ENCODE measurements at places on chromosomes 2 and 18.

DNA sequence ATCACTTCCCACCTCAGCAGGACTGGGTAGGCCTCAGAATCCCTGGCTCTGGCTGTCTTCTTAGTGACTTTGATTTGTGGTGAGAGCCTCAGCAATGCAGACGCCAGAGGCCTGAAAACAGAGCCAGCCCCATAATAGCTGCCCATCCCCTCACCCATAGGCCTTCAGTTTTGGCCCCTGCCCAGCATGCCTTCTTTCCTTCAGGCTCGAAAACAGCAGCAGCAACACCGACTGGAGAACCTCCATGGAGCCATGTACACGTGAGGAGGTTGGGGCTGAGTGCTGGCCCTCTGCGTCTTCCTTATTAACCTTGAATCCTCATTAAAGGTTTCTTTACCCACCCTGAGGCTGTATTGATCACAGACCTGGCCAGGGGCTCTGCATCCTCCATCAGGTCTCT lies 1.7 kb downstream of the RNF181 start:
- DNase-seq = no peak

- no peak for DNase-seq
Measured at GRCh38 chr2:69811018-69811417, 18.4 kb upstream of the GMCL1 start.

- no peak for DNase-seq
Measured at GRCh38 chr2:203612246-203612645, 77.1 kb upstream of the RAPH1 start.

GRCh38 chr2:113185664-113186432 lies 12.1 kb downstream of the PSD4 start:
- no peak for DNase-seq

GRCh38 chr2:79820281-79820680 lies 307.4 kb downstream of the CTNNA2 start:
- no peak for DNase-seq

- peak; percentile 7 for DNase-seq
Measured at GRCh38 chr18:26813043-26813442, 52.5 kb downstream of the AQP4 start.

GRCh38 chr2:34096562-34097171 lies 497.6 kb upstream of the FAM98A start:
- peak; percentile 66 for DNase-seq

GRCh38 chr2:46769809-46770208 lies 145.8 kb downstream of the MCFD2 start:
- no peak for DNase-seq

DNA sequence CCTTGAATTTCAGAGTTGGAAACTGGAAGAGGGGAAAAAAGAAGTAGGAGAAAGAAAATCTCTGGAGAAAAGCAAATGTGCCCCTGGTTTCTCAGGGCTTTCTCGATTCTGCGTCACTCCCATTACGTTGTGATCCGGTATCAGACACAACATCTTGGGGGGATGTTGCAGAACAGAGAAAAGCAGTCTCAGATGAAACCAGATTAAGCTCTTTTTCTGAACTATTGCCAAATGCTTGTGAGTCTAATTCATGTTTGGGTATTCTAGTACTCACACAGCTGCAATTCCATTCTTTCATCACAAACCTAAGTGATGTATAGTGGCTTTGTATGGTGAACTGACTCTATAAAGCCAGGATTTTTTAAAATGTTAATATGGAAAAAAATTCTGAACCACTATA lies 233.2 kb downstream of the TCF4 start:
- peak; percentile 15 for DNase-seq

GRCh38 chr18:76619261-76619620 lies 124.2 kb upstream of the ZNF516 start:
- no peak for DNase-seq

DNA sequence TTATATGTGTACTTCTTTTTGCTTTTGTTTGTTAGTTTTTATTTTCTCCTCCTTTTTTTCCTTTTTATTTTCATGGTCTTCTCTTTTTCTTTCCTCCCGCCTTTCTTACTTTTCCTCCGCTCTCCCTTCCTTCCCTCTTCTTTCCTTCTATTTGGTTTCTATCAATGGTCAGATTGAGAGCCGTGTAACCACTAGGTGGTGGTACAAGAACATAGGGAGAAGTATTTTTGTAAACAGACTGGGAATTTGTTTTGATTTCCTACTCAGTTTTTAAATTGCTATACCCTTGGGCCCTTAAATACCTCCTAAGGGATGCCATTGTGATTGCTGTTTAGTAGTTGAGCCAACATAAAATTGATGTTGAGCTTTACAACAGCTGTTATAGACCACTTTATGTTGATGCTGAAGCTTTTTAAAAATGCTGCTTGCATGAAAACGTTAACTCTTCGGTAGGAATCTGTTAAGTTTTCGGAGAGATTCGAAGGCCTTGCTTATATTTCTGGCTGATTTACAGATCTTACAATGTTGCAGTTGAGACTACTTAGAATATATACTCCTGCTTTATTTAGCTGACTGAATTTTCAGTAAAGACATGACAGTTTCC lies 124.2 kb downstream of the UBE2E3 start:
- peak; percentile 73 for DNase-seq

- DNase-seq = peak; percentile 36
Measured at GRCh38 chr2:156512451-156512850, 76.3 kb downstream of the GPD2 start.

DNA sequence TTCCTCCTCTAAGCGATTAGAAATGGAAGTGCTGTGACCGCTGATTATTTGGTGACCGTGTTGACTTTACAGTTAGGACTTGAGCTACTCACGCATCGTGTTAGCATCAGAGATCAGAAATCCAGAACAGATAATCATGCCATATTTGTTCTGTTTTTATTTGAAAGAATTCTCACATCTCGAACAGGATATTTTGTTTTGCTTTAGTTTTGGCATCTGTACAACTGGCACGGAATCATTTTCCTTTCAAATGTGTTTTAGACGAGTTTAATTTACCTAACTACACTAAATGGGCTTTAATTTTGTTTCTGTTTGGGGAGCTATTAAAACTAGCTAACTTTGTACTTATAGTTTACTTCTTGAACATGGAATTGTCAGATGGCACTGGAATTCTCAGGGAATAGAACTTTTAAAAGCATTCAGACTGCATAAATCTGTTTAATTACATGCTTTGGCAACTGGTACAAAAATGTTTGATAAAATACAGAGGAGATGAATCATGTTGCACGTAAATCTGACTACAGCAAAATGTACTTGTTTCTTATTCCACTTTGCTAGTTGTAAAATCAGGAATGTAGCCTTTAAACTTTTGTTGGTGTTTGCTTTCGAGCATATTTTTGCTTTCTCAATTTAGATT lies 1.4 kb downstream of the ITPRID2 start:
- DNase-seq = peak; percentile 35

DNA sequence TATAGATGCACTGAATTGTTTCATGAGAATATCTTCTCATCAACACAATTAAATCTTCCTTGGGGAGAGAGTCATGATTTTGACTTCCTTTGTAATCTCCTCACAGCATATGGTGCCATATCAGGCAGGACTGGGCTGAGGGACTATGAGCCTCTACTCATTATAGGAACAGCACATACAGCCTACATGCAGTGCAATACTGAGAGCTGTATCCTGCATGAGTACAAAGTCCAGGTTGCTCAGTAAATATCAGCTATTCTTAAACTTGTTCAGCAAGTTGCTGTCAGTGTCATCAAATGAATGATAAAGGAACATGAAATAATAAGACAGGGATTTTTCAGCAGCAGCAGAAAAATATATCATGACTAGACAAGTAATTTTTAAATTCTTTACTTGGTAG lies 10.8 kb downstream of the DLGAP1 start:
- DNase-seq = no peak

DNA sequence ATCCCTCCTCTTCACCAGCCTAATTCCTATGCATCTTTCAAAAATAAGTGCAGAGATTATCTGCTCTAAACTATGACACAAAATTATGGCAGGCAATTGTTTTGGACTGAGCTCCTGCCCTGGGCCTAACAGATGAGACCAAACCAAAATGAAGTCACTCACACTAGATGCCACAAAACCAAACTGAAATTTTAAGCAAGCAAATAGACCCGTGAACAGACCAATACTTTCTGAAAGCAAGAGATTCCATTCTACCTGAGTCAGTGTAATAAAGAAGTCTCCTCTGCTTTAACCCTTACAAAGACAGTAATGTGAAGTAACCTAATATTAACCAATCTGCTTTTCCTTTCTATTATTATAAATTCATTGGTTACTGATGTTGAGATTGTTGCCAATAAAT lies 84.3 kb downstream of the RIT2 start:
- DNase-seq = no peak

DNA sequence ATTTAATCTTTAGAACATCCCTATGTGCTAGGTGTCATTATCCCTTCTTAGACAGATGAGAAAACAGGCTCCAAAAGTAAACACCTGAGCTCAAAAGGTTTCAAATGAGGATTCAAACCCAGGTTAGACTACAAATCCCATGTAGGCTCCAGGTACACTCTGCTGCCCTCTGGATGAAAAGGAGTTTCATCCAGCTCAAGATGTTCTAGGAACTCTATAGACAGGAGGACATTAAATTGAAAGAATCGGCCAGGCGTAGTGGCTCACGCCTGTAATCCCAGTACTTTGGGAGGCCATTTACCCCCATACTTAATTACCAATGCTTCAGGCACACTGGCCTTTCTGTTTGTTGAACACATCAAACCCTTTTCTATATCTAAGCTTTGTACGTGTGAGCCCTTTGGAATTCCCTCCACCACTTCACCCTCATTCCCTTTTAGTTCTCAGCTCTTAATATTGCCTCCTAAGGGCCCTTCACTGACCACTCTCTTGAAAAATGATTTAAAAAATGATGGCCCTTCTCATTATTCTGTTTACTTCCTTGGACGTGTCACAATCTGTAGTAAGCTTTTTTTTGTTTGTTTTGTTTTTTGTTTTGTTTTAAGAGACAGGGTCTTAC lies 10.7 kb downstream of the SLC25A12 start:
- DNase-seq = no peak

DNA sequence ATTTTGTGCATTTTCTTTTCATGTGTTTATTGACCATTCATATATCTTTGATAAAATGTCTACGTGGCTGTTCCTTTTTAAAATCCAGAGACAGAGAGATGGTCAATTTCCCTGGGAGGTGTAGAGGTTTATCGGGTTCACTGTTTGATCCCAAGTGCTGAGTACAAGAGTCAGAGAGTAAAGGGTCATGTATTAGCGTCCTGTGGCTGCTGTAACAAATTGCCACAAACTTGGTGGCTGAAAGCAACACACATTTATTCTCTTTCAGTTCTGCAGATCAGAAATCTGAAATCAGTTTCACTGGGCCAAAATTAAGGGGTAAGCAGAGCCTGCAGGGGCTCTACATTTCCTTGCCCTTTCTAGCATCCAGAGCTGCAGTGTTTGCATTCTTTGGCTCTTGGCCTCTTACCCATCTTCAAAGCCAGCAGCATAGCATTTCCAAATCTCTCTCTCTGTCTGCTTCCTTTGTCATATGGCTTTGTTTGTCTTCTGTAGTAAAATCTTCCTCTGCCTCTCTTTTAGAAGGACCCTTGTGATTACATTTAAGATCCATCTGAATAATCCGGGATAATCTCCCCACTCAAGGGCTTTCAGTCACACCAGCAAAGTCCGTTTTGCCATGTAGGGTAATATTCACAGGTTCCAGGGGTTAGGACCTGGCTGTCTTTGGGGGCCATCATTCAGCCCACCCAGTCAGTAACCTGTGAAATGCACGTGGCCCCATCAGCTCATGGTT lies 49.9 kb downstream of the TMEM17 start:
- no peak for DNase-seq

DNA sequence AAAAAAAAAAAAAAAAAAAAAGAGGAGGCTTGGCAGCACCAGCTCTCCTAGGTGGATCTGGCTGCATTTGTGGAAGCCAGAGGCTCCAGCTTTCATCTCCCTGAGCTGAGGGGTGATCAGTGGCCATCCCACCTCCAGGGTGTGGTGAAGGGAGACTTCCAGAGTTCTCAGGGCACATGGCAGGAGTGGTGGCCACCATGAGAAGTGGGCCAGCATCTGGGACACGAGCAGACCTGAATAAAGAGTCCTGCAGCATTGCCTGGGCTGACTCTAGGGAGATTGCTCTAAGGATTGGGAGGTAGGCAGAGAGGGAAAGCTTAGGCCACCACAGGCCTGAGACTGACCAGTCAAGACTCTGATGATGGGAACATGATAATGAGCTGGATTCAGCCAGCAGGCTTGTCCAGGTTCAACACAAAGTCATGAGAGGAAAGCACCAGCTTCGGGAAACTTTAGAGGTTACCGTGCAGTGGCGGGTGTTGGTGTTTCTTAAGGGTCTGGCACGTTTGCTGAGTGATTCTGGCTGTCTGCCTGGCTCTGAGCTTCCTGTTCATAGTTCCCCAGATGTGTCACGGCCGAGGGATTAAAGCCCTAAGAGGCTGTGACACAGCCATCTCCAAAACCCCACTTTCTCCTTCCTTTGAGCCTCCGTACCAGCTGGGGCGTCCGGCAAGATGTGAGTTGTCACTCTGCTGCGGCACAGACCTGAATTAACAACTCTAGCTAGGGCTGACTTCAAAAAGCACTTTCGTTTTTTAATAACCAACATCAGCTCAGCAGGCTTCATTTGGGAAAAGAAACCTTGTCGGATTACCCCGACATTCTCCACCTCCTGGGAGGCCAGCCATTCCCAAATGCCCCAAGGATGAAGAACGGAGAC lies 38.3 kb upstream of the IL1R1 start:
- DNase-seq = peak; percentile 92

- DNase-seq = peak; percentile 60
Measured at GRCh38 chr2:240224676-240225075, 84.2 kb upstream of the OTOS start.

GRCh38 chr2:28613633-28614501 lies 118.0 kb downstream of the PLB1 start:
- peak; percentile 32 for DNase-seq

- no peak for DNase-seq
Measured at GRCh38 chr2:154849482-154849881, 151.0 kb downstream of the KCNJ3 start.

- DNase-seq = no peak
Measured at GRCh38 chr18:21284540-21284939, 42.5 kb downstream of the GREB1L start.

DNA sequence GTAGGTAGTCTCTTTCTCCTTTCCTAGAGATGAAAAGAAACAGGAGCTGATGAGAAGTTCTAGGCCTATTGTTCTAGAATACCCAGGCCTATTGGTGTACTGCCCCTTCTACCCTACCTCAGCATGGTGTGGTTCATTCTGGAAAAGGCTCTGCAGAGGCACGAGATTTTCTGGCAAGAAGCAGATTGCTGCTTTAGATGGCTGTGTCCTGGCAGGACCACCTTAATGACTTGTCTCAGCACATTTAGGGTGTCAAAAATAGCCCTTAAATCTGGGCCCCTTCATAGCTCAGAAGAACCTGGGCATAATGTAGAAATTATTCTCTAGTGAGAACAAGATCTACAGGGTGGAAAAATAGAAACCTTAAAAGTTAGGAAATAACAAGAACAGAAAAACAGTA lies 87.9 kb downstream of the BCL2L11 start:
- no peak for DNase-seq

GRCh38 chr18:57433482-57433881 lies 1.7 kb upstream of the ONECUT2 start:
- DNase-seq = no peak

GRCh38 chr2:190184460-190184859 lies 121.9 kb upstream of the MSTN start:
- no peak for DNase-seq

Measured in fibroblast of skin of back (primary cell).